ENCODE measurements at places on chromosomes 5 and 9. TPM values are rescaled to one million over a fixed set of nuclear protein-coding genes. Genes with fewer than 3 reads are reported as not detected.

The INSL4 gene
- not detected for total RNA-seq

The TRIM14 gene
- 2.2 TPM for total RNA-seq

The LIFR gene
- 83.4 TPM for total RNA-seq

The ADRA1B gene
- 1.1 TPM for total RNA-seq

The PTPN3 gene
- total RNA-seq = 5.3 TPM

The ELL2 gene
- 35.6 TPM for total RNA-seq
